Motor neuron (in vitro differentiated cells): ENCODE measurements at places on chromosomes 11 and 22. TPM values are rescaled to one million over a fixed set of nuclear protein-coding genes. Genes with fewer than 3 reads are reported as not detected.

MARK2 gene
- 15.3 and 21.5 TPM in 2 replicates for total RNA-seq

NFAM1 gene
- 1.0 and 1.1 TPM in 2 replicates for total RNA-seq

CARNS1 gene
- 0.22 and 0.36 TPM in 2 replicates for total RNA-seq

RTN4R gene
- 0.90 and 1.4 TPM in 2 replicates for total RNA-seq

LRRN4CL gene
- total RNA-seq, result 0.46 and 0.50 TPM in 2 replicates

MS4A4A gene
- total RNA-seq, result not detected in 2 replicates

DYNC2H1 gene
- 19.7 and 21.0 TPM in 2 replicates for total RNA-seq

MUC5AC gene
- total RNA-seq, result under 0.01 and 0.25 TPM in 2 replicates

FOLR3 gene
- total RNA-seq, result 0.50 TPM in 1 of 2 replicates, not detected in the other

KBTBD3 gene
- total RNA-seq, result 12.3 and 15.4 TPM in 2 replicates

SHANK3 gene
- total RNA-seq, result 0.49 and 0.56 TPM in 2 replicates

JAML gene
- total RNA-seq, result 3.1 TPM in 2 replicates

INSC gene
- total RNA-seq, result 0.28 and 0.39 TPM in 2 replicates

CASP5 gene
- not detected in 2 replicates for total RNA-seq

OAF gene
- total RNA-seq, result 1.8 and 2.0 TPM in 2 replicates

CARD16 gene
- 46.5 and 56.6 TPM in 2 replicates for total RNA-seq

OR51G2 gene
- 0.38 and 1.1 TPM in 2 replicates for total RNA-seq

DEUP1 gene
- total RNA-seq, result 0.08 and 0.14 TPM in 2 replicates

AQP11 gene
- 6.9 and 7.5 TPM in 2 replicates for total RNA-seq

SLC35F2 gene
- 5.3 and 5.7 TPM in 2 replicates for total RNA-seq

TRIM6 gene
- total RNA-seq, result 9.0 and 11.3 TPM in 2 replicates

MMP27 gene
- not detected in 2 replicates for total RNA-seq

RTN4RL2 gene
- total RNA-seq, result 2.8 and 3.9 TPM in 2 replicates

RFPL3 gene
- total RNA-seq, result not detected in 2 replicates

PNPLA5 gene
- 0.21 TPM in 1 of 2 replicates, not detected in the other for total RNA-seq

KDM2A gene
- total RNA-seq, result 27.6 and 30.3 TPM in 2 replicates

GGA1 gene
- total RNA-seq, result 66.7 and 76.1 TPM in 2 replicates

OR52B6 gene
- 0.38 and 0.92 TPM in 2 replicates for total RNA-seq

CADM1 gene
- 0.38 and 0.71 TPM in 2 replicates for total RNA-seq

FOLH1 gene
- 0.92 and 0.97 TPM in 2 replicates for total RNA-seq

CASP4 gene
- total RNA-seq, result 54.5 and 58.2 TPM in 2 replicates

MS4A6E gene
- total RNA-seq, result not detected in 2 replicates

CCDC86 gene
- 5.5 and 5.8 TPM in 2 replicates for total RNA-seq

FIBIN gene
- 1.2 and 1.7 TPM in 2 replicates for total RNA-seq

MMP8 gene
- total RNA-seq, result 0.28 TPM in 1 of 2 replicates, not detected in the other

TUB gene
- 2.6 and 3.0 TPM in 2 replicates for total RNA-seq

RFPL1 gene
- total RNA-seq, result not detected in 2 replicates

FBLN1 gene
- total RNA-seq, result 2.1 and 2.3 TPM in 2 replicates

MS4A3 gene
- total RNA-seq, result not detected in 2 replicates

KRTAP5-7 gene
- total RNA-seq, result 0.24 and 0.52 TPM in 2 replicates

C1QTNF5 gene
- 0.46 and 0.72 TPM in 2 replicates for total RNA-seq

MOGAT2 gene
- total RNA-seq, result 0.36 and 0.48 TPM in 2 replicates

B4GALNT4 gene
- total RNA-seq, result 89.4 and 103 TPM in 2 replicates

CD3E gene
- total RNA-seq, result 0.25 TPM in 1 of 2 replicates, not detected in the other

LMO1 gene
- 9.7 and 10.6 TPM in 2 replicates for total RNA-seq

AP1B1 gene
- 38.2 and 40.8 TPM in 2 replicates for total RNA-seq

SLC16A8 gene
- 2.7 and 4.1 TPM in 2 replicates for total RNA-seq

KDM4D gene
- 0.81 and 0.97 TPM in 2 replicates for total RNA-seq

B3GAT3 gene
- 32.2 and 35.4 TPM in 2 replicates for total RNA-seq

CNTN5 gene
- 19.5 and 22.7 TPM in 2 replicates for total RNA-seq

CCDC73 gene
- total RNA-seq, result 0.47 and 0.58 TPM in 2 replicates

APOBEC3C gene
- 0.73 and 0.96 TPM in 2 replicates for total RNA-seq

CDC42EP1 gene
- 31.8 and 36.0 TPM in 2 replicates for total RNA-seq

TRIM66 gene
- 5.5 and 10.8 TPM in 2 replicates for total RNA-seq

F2 gene
- total RNA-seq, result not detected in 2 replicates

SHANK2 gene
- 6.6 and 7.2 TPM in 2 replicates for total RNA-seq

MIOX gene
- 0.46 and 0.47 TPM in 2 replicates for total RNA-seq

CD44 gene
- total RNA-seq, result 104 and 135 TPM in 2 replicates

OR6A2 gene
- 0.26 and 0.27 TPM in 2 replicates for total RNA-seq

OR8U1 gene
- 0.33 and 0.39 TPM in 2 replicates for total RNA-seq
